Activated effector memory CD4-positive, alpha-beta T cell treated with Interleukin-2 at 50 U/mL for 16 hours (primary cell): ENCODE measurements at places on chromosomes 2 and 18.

GRCh38 chr2:11213090-11213638 is 57.9 kb downstream of the SLC66A3 start:
- DNase-seq = no peak

DNA sequence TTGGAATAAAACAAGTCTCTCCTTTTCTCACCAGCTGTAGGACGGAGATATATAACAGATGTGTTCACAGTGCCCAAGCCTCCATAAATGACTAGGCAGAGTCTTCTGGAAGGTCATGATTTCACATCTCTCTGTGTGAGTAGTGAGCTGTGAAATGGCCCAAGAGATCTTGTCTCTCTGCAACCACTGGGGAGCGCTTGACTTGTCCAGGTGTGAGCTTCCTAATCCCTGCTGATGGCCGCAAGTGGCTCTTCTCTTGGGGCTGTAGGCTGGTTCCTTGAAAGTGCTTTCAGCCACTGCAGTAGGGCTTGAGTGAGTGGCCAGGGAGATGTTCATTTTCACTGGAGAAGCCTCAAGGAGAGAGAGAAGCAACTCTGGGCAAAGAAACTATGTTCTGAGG is 38.1 kb upstream of the OTOS start:
- no peak for DNase-seq

DNA sequence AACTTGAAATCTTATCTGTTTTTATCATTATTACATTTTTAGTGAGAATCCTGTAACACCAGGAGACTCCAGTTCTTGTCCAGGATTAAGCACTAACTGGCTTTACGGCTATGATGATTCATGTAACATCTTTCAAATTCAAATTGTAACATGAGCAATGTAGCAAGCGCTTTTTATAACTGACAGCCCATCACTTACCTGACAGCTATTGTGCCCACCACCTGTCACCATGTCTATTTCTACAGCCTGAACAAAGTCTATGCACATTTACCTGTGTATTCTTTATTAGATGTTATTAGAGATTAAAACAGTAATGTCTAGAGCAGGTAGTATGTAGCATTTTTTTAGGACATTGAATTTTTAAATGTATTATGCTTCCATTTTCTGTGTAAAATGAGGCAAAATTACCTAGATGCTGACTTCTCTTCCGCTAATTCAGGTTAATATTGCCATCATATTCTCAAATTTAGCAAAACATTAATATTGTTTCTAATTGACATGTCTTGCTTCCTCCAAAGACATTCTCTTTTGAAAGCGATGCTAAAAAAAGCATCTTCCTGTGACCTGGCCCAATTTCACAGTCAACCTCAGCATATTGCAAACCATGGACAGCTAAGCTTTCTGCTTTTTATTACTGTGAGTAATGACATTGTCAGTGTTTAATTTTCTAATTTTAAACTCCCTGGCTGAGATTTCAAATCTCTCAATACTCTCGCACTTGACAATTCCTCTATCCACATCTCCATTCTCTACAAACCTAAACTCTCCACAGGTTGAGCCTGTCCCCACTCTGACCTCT is 37.8 kb downstream of the RIT2 start:
- DNase-seq = no peak

DNA sequence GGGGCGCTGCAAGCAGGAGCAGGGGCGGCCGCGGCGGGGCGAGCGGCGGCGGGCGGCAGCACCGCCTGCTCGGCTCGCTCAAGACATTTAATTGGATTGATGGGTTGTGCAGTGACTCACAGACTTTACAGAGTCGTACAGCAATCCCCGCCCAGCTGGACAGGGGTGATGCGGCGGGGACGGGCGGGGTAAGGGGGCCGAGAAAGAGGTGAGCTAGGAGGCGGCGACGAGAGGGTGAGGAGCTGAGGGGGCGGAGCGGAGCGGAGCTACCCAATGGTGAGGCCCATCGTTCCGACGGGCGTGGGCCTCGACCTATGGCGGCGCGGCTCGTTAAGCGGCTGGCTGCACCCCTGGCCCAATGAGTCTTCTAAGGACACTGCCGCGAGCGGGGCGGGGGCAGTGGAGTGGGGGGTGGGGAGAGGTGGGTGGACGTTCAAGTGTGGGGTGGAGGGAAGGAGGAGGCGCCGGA is 97.1 kb upstream of the SERTAD2 start:
- DNase-seq = peak; percentile 97

DNA sequence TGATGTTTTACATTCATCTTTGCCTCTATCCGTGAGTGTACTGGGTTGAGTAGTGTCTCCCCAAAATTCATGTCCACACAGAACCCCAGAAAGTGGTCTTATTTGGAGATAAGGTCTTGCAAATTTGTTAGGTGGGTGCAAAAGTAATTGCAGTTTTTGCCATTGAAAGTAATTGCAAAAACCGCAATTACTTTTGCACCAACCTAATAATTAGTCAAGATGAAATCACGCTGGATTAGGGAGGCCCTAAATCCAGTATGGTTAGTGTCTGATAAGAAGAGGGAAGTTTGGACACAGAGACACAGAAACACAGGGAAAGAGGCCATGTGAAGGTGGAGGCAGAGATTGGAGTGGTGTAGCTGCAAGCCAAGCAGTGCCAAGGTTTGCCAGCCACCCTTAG is 57.8 kb upstream of the SPRED2 start:
- no peak for DNase-seq

DNA sequence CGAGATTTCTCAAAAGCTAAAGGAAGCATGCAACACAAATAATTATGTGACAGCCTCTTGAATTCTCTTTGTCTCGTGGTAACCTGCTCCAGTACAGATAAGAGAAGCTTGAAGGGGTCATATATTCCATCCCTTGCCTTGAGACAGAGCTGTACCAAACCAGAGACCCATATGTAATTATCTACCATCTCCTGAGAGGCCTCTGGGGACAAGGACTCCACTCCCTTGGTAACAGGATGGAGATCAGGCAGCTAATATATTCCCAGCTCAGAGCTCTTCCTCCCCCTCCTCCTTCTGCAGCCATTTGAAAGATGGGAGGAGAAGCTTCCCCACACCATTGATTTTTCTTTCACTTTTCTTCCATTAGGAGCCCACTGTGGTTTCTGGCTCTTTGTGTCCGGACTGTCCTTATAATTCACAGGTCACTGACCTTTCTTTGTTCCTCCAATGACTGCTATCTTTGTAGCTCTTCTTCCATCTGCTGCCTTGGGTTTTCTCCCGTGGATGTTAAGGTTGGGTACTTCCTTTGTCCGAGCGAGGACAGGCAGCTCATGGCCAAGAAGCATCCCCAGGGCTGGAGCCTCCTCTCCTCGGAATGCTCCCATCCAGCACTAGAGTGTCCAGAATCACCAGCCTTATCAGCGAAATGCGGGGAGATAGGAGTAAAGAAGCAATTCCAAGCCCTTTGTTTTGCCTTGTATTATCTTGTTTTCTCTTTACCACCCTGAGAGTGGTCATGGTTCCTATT is 72.6 kb upstream of the STPG4 start:
- no peak for DNase-seq

- no peak for DNase-seq
Observed at GRCh38 chr2:25544445-25544844, 128.9 kb downstream of the DTNB start.

- no peak for DNase-seq
Observed at GRCh38 chr2:195700480-195700879, 43.5 kb downstream of the SLC39A10 start.

DNA sequence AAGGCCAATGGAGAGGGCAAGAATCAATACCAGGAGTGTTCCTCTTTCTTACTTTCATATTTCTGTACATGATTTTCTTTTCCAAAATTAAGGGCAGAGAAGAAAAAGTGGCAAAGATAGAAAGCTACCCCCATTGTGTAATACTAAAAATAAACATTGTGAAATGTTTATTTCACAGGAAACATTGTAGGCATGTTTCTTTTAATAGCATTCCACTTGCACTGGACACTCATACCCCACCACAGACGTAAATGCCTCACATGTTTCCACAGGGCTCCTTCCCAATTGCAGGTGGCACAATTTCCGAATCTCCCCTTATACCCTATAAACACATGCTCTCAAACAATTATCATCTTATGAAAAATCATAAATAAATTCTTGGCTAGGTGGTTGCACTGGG is 645.1 kb upstream of the SETBP1 start:
- no peak for DNase-seq

DNA sequence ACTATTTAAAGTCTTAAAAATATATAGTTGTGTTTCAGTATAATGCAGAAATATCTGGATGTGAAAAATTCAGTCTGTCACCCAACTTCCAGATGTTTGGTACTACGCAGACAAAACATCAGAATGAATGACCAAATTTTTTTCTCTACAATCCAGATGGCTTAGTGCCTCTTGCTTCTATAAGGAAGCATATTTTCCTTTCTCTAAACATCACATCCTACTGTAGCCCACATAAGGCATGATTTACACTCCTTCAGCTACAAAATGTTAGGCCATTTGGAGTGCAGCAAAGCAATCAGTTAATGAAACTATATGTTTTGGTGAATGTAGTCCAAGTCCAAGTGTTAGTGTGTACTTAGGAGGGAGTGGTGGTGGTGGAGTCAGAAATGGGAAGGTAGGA is 162.9 kb upstream of the SIX2 start:
- no peak for DNase-seq

DNA sequence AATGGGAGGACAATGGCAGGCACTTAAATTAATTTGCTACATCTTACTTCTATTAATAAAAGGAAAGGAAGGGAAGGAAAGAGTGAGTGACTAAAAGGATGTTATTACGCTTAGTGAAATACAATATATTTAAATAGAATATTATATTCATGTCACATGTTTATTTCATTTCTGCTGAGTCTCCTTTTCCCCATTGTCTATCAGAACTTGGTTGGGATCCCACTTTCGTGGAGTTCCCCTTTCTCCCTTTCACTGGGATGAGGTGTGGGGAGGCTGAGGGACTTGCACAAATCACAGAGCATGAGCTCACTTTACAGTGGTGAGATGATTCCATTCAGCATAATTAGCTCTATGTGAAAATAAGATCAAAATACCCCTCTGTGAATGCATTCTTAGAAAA is 730.6 kb downstream of the TSN start:
- no peak for DNase-seq

DNA sequence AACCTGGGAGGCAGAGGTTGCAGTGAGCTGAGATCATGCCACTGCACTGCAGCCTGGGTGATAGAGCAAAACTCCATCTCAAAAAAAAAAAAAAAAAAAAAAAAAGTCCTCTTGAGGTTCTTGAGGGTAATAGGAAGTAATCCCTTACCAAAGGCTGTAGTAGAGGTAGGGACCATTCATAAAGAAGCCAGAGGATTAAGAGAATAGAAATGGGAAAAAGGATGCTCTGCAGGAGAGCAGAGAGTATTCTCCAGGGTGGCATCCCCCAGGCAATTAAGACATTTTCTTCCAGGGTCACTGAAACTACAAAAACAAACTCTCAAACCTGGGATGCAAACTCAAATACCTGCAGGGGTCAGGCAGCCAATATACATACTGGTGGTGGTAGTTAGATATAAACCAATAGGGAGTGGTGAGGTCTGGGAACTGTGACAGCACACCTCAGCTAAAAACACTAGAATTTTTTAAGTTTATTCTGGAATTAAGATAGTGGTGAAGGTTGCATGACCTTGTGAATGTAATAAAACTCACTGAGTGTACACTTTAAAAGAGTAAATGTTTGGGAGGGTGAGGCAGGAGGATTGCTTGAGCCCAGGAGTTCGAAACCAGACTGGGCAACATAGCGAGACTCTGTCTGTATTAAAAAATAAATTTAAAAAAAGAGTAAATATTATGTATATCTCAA is 24.7 kb downstream of the RAPH1 start:
- DNase-seq = no peak

DNA sequence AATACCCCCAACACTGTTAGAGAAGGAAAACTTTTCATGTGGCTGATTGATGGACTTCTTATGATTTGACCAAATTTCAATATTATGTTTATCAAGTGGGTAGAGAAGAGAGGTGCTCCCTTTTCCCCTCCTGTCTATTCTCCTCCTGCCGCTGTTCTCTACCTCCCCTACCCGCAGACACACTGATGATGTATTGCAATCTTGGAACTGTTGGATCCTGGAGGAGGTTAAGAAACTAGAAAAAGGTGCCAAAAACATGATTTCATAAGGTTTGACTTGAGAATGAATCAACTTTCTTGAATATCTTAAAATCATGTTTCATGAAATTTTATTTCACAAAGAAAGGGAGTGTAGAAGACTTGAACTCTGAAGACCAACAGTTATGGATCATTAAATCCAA is 125.8 kb downstream of the MEIS1 start:
- DNase-seq = no peak

- DNase-seq = no peak
Observed at GRCh38 chr2:111712940-111713515, 171.0 kb downstream of the ANAPC1 start.
